ENCODE measurements at places on chromosomes 16 and 17.

- no peak for DNase-seq
These were observed 119.2 kb downstream of the HS3ST2 start for GRCh38 chr16:22933173-22933572.

- DNase-seq: no peak
These were observed 45.2 kb upstream of the MAF start for GRCh38 chr16:79645701-79646100.

GRCh38 chr16:55100100-55100499 is 169.4 kb downstream of the IRX5 start:
- peak; percentile 6 for DNase-seq

DNA sequence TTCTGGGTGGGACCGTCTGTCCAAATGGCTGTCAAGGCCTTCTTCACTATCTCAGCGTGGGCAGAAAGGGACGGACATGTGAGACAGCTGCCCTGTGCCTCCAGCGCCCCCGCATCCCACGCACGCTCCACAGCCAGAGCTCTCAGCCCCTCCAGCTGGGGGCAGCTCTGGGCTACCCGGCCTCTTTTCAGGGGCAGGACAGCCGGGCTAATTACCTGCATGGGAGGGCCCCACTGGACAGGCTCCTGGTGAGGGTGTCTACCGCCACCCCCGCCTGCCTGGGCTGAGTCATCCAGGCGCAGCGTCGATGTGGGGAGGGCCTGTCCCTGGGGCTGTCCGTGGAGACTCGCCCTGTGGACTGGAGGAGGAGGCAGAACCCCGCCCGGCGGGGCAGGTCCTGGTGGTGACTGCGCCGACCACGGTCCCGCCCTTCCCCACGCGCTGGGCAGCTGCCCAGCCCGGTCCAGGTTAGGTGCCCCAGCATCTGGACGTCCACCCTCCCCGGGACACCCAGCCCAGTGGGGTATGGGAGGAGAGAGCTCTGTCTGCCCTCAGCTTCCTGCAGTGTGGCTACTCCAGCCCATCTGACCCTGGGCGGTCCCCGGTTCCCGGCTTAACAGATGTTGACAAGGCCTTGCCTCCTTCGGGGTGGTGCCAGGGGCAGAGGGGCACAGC is 5.9 kb upstream of the METRNL start:
- peak; percentile 63 for DNase-seq

GRCh38 chr17:40068584-40068916 is 5.8 kb downstream of the THRA start:
- no peak for DNase-seq

- no peak for DNase-seq
These were observed 251.2 kb downstream of the PARN start for GRCh38 chr16:14378689-14379467.
